ENCODE measurements at places on chromosomes 3 and 15.

GRCh38 chr3:170359178-170359704, 1.7 kb downstream of the SKIL start:
- DNase-seq = no peak

DNA sequence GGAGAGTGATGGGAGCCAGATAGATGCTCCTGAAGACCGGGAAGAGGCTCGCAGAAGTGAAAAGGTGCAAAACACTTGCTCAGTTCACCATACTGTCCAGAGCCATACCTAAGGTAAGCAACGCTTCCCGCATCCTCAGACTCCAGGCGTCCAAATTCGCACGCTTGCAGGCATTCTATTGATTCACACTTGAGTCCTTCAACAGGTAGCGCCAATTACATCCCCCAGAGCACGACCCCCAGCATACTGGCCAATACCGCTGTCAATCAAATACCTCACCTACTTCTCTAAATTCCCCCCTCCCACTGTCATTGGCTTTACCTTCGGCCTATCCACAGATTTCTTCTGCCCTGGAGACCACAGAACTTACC, 361 bp upstream of the STXBP5L start:
- no peak for DNase-seq

GRCh38 chr3:46669191-46669999, 24.1 kb downstream of the ALS2CL start:
- DNase-seq = no peak

DNA sequence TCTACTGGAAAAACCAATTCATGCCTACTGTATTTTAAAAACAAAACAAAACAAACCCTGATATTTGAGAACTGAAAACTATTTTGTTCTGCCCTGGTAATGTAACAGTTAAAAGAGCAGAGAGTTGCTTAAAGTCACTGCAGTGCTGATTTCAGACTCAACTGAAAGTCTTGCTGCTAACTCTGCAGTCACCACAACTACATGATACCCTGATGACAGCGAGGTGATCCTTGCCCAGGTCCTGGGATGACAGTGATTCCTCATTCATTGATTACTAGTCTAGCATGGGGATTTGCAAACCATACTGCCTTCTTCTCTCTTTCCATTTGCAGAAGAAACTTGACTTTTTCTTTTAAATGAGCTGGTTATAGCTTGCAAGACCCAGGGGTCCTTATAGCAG, 67.5 kb downstream of the MME start:
- DNase-seq = no peak

- DNase-seq = peak; percentile 74
Measured at GRCh38 chr15:98658831-98659699, 10.7 kb downstream of the IGF1R start.

DNA sequence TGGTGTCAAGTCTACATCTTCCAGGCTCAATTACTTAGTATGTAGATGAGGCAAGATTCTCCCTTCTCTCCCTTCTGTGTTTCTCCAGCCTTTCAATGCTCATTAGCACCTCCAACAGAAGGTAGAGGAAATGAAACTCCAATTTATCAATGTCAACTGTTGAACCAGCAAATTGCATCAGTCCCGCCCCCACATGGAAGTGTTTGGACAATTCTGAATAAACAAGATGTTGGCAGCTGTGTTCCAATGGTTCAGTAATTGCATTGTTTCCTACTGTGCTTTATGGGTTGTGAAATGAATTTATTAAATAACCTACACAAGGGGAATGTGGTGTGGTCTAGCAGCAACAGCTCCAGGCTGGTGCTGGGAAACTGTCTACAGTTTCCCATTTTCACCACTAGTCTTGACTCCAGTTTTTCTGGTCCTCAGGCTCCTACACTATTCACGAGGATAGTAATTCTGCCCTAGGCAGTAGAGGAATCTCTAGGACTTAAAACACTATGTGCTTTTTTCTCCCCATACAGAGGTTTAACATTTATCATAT, 91.9 kb downstream of the MB21D2 start:
- peak; percentile 34 for DNase-seq

- peak; percentile 86 for DNase-seq
Measured at GRCh38 chr15:82177291-82178010, 85.1 kb downstream of the EFL1 start.

GRCh38 chr3:37646865-37647264, 214.8 kb upstream of the CTDSPL start:
- DNase-seq = no peak

- peak; percentile 28 for DNase-seq
Measured at GRCh38 chr15:72342385-72342784, 22.4 kb upstream of the CELF6 start.

DNA sequence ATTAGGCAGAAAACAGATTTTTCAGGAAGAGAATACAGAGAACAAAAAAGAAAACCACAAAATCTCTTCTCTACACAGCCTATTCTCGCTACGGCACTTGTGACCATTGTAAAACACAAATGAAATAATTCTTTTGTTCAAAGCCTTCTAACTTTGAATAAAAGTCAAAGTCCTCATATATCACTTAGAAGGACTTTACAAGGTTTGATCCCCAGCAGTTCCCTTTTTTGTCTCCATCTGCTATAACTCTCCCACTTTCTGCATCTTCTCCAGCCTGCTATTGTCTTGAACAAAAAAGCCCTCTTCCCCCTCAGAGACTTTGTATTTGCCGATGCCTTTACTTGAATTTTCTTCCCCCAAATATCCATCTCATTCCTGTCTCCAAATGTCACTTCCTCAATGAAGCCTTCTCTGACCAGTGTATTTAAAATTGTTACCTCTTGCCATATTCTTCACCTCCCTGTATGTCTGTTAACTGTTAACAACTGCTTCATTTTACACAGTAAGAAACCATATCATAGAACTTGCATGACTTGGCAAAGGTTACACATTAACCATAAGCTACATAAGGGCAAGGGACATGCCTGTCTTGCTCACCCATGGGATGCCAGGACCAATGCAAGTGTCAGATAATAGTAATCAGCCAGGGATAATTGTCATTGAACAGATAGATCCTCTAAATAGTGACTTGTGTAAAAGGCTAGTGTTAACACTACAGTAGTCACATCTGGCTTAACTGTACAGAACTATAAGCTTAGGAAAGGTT, 122.4 kb downstream of the CBLB start:
- DNase-seq = no peak

DNA sequence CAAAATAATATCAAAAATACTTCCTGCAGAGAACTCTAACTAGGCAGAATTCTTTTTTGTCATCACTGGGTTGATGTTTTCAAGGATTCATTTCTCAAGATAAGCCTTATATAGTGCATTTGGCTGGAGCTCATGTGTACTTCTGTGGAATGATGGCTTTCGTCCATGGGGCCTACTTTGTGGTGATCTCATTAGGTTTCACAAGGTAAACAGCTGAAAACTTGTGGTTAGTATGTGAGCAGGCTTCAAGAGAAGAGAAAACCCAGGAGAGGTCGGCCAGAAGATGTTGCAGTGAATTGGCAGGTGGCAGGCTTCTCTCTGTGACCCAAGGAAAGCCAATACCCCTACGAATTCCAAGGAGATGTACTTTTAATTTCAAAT, 121.4 kb upstream of the PHLDB2 start:
- DNase-seq = peak; percentile 94

GRCh38 chr3:123096731-123097130, 29.9 kb downstream of the PDIA5 start:
- peak; percentile 36 for DNase-seq

- no peak for DNase-seq
Measured at GRCh38 chr3:56339671-56340070, 128.6 kb downstream of the ERC2 start.

GRCh38 chr15:51907136-51907862, 64.3 kb downstream of the LEO1 start:
- DNase-seq = peak; percentile 61

- DNase-seq = no peak
Measured at GRCh38 chr15:52359722-52360121, 64.1 kb upstream of the MYO5C start.

DNA sequence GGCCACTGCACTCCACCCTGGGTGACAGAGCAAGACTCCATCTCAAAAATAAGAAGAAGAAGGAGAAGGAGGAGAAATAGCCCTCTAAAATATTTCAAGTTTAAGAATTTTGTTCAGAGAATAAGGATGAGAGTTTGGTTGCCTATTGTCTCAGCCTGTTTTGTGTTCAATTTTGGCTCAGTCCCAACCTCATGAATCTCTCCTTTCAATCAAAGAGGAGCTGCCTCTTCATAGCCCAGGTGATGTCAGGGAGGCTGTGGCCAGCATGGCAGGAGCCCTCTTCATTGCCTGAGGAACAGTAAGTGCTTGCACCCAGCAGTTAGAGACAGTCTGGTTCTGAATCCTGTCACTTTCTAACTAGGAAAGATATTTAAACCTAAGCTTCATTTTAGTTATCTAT, 55.0 kb downstream of the BDH1 start:
- DNase-seq = no peak

- no peak for DNase-seq
Measured at GRCh38 chr15:84940399-84940798, 41.3 kb upstream of the PDE8A start.

- DNase-seq = peak; percentile 91
Measured at GRCh38 chr3:152737021-152737908, 97.7 kb upstream of the P2RY1 start.

GRCh38 chr3:74387111-74387735, 227.2 kb downstream of the CNTN3 start:
- no peak for DNase-seq

- DNase-seq = no peak
Measured at GRCh38 chr3:184678317-184679055, 33.4 kb downstream of the MAGEF1 start.

DNA sequence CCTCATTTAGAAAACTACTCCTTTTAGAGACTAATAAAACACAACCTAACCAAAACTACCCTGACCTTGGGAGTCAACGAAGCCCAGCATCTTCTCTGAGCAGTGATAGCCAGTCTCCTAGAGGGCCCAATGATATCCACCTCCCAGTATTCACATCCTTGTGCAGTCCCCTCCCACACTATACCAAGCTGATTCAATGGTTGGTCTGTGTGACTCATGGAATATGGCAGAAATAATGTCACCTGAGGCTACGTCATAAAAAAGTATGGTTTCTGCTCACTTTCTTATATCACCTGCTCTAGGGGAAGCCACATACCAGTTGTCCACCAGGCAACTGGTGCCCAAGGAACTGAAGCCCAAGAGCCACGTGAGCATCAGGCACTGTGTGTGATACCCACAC, 21.4 kb upstream of the USF3 start:
- no peak for DNase-seq

DNA sequence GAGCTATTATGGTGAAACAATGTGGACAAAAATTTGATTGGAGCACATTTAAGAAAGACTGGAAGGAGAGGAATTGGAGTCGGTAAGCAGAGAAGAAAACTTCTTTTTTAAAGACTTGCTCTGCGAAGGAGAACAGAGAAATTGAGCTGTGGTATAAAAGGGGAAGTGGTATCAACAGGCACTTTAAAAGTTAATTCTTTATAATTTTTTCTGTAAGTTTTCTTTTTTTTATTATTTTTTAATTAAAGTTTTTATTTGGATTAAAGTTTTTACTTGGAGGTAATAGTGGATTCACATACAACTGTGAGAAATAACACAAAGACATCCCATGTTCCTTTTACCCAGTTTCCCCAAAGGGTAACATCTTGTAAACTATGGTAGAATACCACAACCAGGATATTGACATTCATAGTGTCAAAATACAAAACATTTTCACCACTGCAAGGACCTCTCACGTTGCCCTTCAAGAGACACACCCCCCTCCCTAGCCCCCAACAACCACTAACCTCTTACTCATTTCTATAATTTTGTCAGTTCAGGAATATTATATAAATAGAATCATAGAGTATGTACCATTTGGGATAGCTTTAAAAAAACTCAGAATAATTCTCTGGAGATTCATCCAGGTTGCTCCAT, 33.8 kb upstream of the XIRP1 start:
- no peak for DNase-seq

- no peak for DNase-seq
Measured at GRCh38 chr3:108897883-108898282, 55.8 kb downstream of the GUCA1C start.

GRCh38 chr3:39090922-39091321, 16.5 kb downstream of the GORASP1 start:
- DNase-seq = no peak

GRCh38 chr3:128416578-128417211, 50.0 kb downstream of the DNAJB8 start:
- peak; percentile 95 for DNase-seq

- DNase-seq = no peak
Measured at GRCh38 chr15:50210462-50211157, 28.6 kb downstream of the SLC27A2 start.

GRCh38 chr15:74365598-74366445, 1.6 kb downstream of the CYP11A1 start:
- peak; percentile 88 for DNase-seq

DNA sequence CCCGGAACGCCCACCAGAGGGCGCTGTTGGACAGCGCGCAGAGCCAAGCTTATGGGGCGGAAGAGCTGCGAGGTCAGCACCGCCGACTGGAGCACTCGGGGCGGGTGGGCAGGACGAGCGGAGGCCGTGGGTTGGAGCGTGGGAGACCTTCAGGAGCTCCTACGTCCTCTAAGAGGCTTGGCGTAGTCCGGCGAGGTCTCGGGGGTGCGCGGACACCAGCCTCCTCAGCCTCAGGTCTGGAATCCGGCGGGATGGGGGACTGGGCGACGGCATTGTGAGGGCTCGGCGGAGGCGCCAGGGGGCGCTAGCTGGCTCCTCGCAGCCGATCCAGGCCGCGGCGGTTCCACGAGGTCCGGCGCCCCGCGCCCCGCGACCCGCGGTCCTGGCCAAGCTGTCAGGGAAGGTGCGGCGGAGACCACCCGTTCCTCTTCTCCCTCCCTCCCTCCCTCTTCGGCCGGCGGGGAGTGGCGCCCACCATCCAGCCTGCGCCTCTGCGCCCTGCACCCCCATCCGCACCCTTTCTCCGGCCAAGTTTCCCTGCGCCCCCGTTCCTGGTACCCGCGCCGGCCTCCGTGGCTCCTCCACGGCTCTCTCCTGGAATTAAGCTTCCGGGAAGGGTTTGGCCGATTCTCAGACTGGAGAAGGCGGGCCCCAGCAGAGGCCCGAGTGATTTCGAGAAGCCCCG, 24.3 kb upstream of the POLG start:
- DNase-seq = peak; percentile 82

DNA sequence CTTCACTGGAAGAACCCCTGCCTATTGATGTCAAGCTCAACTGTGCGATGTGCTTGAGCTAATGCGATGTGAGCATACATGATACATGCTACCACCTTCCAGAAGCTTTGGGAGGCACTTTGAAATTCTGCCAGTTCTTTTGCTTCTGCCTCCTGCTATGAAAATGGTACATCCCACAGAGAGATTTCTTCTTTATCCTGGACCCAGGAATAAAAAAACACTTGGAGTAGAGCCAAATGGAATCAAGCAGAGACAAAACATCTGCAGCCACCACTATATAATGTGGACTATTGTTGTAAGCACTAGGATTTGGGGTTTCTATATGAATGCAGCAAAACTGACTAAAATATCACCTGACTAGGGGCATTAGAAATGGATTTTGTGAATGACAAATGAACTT, 119.9 kb upstream of the GAP43 start:
- DNase-seq = no peak

GRCh38 chr3:157713101-157713500, 209.9 kb upstream of the VEPH1 start:
- DNase-seq = no peak

GRCh38 chr15:60477916-60478565, 901 bp downstream of the ICE2 start:
- peak; percentile 64 for DNase-seq

Measured in GM23248 (cell line).